ENCODE measurements at places on chromosomes 6 and 20.

- no peak for DNase-seq
Measured at GRCh38 chr6:45437439-45437815, 59.7 kb upstream of the SUPT3H start.

DNA sequence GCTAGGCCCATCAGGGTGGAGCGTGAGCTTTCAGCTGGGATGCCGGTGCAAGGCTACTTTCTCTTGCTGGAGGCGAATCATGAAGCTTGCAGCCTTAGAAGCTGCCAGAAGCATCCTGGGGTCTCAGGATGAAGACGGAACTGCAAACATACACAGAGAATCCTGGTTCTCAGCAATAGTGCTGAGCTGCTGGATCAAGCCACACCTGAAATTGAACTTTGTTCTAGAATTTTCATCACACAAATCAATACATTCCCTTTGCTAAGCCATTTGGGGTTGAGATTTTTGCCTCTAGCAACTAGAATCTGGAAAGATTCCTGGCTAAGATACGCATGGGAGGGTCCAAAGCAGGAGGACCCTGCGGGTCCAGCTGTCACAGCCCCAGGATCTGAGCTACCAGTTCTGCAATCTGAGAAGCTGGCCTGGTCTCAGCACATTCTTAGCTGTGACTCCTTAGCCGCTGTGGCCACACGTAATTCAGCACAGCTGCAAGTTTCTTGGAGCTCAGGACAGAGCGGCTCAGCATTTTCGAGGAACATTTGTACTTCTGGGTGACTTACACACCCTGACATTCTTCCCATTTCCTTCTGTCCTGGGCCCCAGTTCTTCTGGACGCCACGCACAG lies 6.6 kb upstream of the ARFGAP1 start:
- peak; percentile 95 for DNase-seq

- DNase-seq, result no peak
Measured at GRCh38 chr20:53208110-53208832, 236.1 kb downstream of the TSHZ2 start.

DNA sequence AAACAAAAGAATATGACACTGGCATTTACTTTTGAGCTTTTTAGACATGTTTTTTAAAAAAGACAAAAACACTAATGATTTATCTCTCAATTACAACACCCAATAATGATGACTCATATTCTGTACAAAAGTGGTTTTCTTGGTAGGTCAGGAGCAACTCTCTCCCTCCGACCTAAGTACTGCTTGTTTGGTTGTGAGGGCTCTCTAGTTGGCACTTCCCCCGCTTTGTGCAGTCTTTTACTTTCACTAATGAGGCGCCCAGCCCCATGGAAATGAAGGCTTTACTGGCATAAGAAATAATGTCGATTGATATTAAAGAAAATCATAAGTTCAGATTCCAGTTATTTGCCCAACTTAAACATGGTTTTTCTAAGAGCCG lies 1.3 kb downstream of the KPNA5 start:
- DNase-seq, result peak; percentile 15

DNA sequence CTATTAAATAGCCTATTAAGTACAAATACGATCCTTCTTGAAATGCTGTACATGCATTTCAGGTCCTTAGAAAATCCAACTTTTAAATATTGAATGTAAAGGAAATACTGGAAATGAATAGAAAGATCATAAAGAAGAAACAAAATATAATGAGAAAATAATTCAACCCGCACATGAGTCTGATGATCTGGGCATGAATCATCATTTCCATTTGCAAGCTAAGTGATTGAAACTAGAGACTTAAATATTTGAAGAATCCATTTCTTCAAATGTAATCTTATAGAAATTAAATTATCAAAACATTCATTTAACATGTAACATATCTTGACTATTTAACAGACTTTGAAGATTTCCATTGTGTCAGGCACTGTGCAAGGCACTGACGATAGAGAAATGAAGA lies 977.0 kb downstream of the TFAP2A start:
- peak; percentile 6 for DNase-seq

DNA sequence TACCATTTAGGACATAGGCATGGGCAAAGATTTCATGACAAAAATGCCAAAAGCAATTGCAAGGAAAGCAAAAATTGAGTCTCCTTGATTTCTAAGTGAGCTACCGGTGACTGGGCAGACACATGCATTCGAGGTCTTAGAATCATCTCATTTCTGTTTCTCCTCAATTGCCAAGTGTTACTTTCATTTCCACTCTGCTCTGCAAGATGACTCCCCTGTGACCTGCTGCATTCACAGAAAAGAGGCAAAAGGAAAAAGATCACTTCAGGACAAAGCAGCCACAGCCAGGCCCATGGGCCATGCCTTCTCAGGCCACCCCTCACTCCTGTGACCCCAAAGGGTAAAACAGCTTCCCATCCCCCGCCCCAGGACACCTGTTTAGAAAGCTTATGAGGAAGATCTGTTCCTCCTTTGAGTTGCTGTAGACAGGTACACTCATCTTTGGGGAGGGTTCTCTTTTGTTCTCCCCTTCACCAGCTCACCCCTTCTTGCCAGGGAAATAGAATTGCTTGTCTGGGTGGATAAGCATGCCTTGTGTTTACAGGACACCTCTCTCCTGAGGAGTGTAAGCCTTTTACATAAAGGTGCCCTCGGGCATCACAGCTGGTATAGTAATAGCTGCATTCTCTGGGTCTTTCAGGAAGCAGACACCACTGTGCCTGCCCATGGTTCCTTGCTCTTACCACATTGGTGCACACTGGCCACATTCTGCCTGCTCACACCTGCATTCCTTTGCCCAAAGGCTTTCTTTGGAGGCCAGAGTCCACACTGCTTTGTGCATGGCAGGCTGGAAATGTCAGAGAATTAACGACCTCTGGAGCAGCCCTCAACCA lies 105.0 kb downstream of the SLC24A3 start:
- DNase-seq, result no peak

DNA sequence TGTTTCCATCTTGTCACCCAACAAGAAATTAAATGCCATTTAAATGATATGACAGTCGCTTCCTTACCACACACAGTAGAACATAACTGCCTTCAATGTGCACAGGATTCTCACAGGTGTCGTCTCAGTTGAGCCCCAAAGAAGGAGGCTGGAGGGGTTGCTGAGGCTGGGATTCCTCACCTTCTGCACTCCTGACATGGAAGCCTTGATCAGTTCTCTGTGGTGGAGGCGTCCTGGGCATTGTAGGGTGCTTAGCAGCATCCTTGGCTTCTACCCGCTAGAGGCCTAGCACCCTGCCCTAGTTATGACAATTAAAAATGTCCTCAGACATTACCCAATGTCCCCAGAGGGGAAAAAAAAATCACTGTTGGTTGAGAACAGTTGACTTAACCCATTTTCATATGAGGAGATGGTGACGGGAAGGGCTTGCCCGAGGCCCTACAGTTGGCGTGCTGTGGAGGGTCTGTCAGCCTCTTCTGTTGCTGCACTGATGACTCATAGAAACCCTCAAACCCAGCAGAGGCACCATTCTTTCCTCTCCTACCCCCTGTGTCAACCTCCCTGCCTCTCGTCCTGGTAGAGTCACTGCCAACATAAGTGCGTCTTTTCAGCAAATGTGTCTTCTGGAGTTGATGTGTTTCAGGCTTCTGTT lies 19.3 kb upstream of the ZNF831 start:
- DNase-seq, result no peak

DNA sequence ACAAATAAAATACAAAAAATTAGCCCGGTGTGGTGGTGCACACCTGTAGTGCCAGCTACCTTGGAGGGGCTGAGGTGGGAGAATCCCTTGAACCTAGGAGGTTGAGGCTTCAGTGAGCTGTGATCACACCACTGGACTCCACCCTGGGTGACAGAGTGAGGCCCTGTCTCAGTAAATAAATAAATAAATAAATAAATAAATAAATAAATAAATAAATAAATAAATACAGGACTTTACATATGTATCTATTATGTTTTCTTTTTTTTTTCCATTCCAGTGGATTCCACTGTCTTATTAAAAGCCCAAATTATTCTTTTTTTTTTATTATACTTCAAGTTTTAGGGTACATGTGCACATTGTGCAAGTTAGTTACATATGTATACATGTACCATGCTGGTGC lies 41.1 kb upstream of the ENPP5 start:
- no peak for DNase-seq

DNA sequence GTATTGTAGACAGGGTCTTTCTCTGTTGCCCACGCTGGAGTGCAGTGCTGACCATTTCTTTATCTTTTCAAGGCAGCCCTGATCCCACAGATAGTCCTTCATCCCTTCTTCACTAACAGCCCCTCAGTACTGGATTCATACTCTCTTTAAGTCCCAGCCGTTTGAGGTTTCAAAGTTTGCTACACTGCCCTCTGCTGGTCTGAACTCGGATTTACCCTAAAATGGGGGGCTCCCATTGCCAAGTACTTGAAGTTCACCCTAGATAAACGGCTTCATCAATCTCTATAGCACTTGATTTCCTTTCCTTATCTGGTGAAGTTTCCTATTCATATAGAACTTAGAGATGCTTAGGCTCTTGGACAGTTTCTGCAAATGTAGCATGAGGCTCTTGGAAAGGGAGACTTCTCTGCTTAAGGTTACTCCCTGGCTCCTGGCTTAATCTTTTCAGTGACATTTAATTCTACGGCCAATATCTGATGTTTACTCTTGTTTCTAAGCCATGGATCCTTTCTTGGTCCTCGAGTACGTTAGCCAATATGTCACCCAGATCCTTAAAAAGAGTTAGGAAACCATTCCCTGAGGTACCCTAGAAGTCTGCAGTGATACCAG lies 21.4 kb upstream of the PREP start:
- peak; percentile 80 for DNase-seq

- DNase-seq, result no peak
Measured at GRCh38 chr20:47305667-47306066, 50.8 kb downstream of the ZMYND8 start.

GRCh38 chr20:63325554-63326313 lies 32.7 kb downstream of the COL20A1 start:
- no peak for DNase-seq

DNA sequence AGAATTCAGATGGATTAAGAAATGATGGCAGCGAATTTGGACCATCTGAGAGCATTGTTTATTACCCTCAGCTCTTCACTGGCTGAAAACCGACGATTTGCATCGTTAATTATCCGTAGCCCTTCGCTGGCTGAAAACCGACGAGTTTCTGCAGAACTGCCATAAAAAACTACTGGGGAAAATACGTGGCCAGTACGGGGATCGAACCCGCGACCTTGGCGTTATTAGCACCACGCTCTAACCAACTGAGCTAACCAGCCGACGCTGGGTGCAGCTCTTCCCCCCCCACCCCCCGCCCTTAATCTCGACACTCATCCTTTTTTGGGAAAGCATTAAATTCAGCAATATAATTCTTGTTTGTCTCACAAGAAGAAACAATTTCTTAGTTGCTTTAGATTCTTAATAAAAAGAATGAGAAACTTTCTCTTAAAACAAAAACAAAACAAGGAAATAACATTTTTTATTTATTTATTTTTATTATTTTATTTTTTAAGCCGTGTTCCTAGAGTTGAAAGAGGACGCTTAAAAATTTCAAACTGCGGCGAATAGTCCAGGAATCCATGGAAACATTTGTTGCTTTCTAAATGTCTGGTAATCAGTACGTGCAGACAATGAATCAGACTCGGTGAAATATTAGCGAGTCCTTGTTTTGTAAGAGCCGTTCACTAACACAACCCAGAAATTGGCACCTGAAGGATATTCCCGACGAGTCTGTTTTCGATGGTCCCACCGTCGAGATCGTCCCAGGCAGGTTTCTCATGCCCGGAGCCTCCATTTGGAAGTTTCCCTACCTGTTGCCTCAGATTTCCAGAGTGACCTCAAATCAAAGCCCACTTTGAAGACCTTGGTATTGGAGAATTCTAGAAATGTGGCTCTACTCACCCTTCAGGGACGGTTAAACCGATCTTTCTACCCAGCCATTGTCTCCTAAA lies 27.8 kb downstream of the PRSS16 start:
- no peak for DNase-seq

DNA sequence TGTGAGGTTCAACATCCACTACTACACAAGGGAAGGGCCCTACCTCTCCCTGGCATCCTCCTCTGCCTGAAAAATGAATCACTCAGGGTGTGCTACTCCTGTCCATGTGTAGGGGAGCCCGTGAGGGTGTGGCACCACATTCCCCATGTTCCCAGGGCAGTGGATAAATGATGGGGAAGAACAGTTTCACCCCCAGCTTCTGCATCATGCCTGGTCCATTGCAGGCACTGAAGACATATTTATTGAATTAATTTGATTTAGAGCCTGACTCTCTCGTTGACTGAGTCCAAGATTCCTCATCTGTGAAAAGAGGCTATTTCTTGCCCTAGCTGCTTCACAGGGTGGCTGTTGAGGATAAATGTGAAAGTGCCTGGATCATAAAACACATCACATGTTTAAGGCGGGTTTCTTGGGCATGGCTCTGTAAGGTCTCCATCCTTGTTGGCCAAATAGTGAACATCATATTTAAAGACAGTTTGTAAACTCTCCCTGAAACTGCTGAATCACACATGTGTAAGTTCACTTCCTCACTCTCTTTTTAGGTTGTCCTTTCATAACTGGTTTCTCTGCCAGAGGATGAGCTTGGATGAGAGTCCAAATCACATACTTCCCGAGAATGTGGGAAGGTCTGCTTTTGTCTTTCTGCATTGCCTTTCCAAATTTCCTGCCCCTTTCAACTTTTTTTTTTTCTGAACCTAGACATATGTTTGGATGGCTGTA lies 79.7 kb upstream of the FYN start:
- DNase-seq, result no peak

DNA sequence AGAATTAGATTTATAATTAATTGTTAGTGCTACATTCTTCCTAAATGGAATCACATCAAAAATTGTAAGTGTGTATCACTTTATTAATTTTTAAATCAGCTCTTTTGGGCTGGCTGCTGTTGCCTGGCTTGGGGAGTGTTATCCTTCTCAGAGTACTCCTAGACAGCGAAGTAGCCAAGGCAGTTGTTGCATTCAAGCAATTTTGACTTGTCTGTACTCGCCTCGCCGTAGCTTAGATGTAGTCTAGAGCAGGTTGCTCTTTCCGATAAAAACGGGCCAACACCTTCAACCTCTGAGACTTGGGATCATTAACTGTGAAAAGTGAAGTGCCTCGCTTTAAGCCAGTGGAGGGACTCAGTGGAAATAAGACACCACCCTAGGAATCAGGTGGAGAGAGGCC lies 151.3 kb downstream of the FARS2 start:
- DNase-seq, result no peak

DNA sequence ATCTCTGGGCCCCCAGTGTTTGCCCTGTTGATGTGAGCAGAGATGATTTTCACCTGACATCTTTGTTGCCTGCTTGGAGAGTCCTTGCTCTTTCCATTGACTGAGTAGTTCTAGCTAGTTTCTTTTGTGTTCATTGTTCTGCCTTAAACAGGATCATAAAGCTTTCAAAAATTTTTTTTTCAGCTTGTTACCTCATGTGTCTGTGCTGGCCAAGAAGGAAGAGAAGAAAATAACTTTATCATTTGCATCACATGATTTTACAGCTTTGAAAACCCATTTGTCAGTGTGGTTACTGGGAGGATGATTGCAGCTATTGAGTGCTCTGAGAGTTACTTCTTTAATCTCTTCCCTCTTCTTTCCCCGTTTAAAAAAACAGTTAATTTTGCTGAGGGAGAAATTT lies 16.0 kb downstream of the FOXO3 start:
- DNase-seq, result no peak

Measured in myocyte (in vitro differentiated cells).